Activated CD4-positive, alpha-beta T cell treated with anti-CD3 and anti-CD28 coated beads, Interleukin-2, amount 50 U/mL, for 24 hours (primary cell): ENCODE measurements at places on chromosomes 7 and 10.

- DNase-seq: no peak
Measured at GRCh38 chr10:72081210-72081609, 7.1 kb downstream of the SPOCK2 start.

GRCh38 chr7:105872491-105872890, 3.9 kb downstream of the ATXN7L1 start:
- DNase-seq: no peak

DNA sequence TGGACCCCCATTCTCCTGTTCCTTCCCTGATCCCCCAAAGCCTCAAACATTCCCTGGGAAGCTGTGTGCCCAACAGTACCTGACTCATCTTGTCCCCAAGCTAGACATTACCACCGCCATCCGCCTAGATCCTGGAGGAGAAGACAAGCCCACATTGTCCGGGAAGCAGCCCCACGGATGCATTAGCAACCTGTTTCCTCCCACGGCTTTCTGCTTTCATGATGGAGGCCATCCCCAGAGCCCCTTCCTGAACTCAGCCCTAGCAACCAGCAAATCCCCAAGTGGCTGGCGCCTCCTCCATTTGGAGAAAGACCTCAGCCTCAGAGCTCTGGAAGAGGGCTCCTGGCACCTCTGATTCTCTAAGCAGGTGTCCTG, 2.3 kb upstream of the SLC29A3 start:
- no peak for DNase-seq

DNA sequence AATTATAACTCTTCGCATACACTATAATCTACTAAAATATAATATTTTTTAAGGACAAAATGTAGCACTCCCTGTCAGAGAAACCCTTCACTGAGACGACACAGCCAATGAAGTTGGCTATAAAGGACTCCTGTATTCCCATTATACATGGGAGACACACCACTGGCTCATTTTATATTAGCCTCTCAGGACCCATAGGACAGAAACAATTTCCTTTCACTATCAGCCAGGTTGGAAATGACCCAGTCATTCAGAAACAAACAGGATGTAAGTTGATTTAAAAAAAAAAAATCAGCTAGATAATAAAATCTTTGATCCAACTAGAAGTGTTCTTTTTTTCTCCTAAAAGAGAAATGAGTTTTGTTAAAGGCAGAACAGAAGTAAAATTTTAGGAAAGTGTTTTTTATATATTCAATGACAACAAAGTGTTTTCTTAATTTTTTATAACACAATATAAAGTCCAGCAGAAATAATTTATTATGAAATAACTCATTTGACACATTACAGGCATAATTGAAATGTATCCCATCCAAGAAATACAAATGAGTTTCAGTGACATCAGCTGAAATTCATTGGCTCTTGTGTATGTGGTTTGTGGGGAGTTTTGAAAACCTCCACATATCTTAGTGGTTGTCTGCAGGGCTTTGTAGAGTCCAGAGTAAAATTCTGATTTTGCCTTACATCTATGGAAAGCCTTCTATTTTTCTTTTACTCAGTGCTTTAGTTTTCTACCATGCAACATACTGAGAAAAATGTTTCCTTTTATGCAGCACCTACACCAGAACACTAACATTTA, 64.1 kb downstream of the CTTNBP2 start:
- DNase-seq: no peak

DNA sequence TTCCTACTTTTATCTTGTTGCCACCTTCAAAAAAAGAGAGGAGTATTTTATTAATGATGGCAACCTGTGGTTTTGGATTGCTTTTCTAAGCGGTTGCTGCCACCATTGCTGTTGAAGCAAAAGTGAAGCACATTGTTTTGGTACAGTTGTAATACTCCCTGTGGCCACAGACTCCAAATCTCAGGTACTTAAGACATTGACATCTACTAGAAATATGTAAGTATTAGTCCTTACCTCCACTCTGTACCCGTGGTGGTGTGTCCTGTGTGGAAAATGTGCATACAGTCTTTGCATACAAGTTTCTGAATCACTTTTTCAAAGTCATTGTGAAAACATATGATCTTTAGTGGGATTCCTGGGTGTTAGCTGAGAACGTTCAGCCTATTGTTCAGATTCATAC, 85.7 kb downstream of the ANLN start:
- DNase-seq: no peak

DNA sequence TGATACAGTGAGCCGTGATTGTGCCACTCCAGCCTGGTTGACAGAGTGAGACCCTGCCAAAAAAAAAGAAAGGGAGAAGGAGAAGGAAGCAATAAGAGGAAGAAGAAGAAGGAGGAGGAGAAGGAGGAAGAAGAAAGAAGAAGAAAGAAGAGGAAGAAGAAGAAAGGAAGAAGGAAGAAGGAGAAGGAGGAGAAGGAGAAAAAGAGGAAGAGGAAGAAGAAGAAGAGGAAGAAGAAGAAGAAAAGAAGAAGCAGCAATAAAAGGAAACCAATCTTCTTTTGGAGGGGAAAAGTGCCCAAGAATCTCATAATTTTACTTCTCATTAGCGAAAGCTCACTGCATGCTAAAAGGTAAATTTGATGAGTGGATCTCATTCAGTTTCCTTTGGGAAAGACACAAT, 85.7 kb upstream of the GLCCI1 start:
- no peak for DNase-seq

- no peak for DNase-seq
Measured at GRCh38 chr7:74355091-74355490, 65.9 kb downstream of the CLIP2 start.
